Common myeloid progenitor, CD34-positive (primary cell): ENCODE measurements at places on chromosomes 4 and X.
A peak's percentile ranks its signal among the peaks of the same experiment; 100 is the strongest.

- no peaks in the 10 kb centered on the region for H3K4me1 ChIP-seq
- no peaks in the 10 kb centered on the region for H3K36me3 ChIP-seq
- DNase-seq: no peak
- H3K27me3 ChIP-seq: no peaks in the 10 kb centered on the region
- H3K4me3 ChIP-seq: no peak overlapping the region
These were observed 8.1 kb upstream of the SMS start for GRCh38 chrX:21932292-21933002.

- no peaks in the 10 kb centered on the region for H3K36me3 ChIP-seq
- no peaks in the 10 kb centered on the region for H3K4me1 ChIP-seq
- H3K27me3 ChIP-seq: no peaks in the 10 kb centered on the region
- no peak overlapping the region for H3K27ac ChIP-seq
- H3K4me3 ChIP-seq: no peak overlapping the region
These were observed 173.0 kb downstream of the SPCS3 start for GRCh38 chr4:176492646-176493302.

DNA sequence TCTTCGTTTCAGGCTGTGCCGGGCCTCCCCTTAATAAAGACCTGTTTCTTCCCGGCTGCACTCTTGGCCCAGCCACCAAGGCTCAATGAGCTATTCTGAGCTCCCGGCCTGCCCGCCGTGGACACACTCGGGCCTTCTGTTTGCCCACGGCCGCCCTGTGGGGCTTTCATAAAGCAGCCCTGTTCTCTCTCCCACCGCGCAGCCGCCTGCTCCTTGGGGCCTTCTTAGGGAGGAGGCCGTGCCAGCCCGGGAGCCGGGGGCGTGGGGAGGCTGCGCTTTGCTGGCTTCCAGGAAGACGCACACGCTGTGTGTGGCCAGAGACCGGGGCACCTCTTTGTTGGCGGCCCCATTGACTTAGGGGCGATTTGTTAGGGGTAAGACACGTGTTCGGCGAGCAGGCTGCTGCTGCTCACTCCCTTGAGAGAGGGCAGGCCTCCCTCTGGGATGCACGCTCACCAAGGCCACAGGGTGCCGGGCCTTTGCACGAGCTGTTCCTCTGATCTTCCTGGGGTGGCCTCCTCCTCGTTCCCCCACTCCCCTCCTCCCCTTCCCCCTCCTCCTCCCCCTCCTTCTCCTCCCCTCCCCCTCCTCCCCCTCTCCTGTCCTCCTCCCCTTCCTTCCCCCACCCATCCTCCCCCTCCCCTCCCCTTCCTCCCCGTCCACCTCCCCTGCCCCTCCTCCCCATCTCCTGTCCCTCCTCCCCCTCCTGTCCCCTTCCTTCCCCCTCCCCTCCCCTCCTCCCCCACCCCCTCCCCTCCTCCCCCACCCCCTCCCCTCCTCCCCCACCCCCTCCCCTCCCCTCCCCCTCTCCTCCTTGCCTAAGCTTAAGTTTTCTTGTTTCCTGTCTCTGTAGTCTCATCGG lies 11.3 kb downstream of the BLOC1S4 start:
- no peaks in the 10 kb centered on the region for H3K4me1 ChIP-seq
- peaks cover 2% of the 10 kb centered on the region for H3K27me3 ChIP-seq
- DNase-seq: no peak

GRCh38 chrX:152658302-152658701 lies 20.6 kb downstream of the GABRQ start:
- H3K4me1 ChIP-seq: no peaks in the 10 kb centered on the region
- DNase-seq: no peak
- H3K36me3 ChIP-seq: no peaks in the 10 kb centered on the region
- H3K27me3 ChIP-seq: no peaks in the 10 kb centered on the region

- no peak overlapping the region for H3K4me3 ChIP-seq
- no peak overlapping the region for H3K27ac ChIP-seq
- H3K4me1 ChIP-seq: no peaks in the 10 kb centered on the region
- peaks cover 4% of the 10 kb centered on the region for H3K27me3 ChIP-seq
- no peak for DNase-seq
These were observed 82.1 kb downstream of the PPP2R2C start for GRCh38 chr4:6390356-6390755.

- no peak overlapping the region for H3K27ac ChIP-seq
- no peaks in the 10 kb centered on the region for H3K27me3 ChIP-seq
- DNase-seq: peak; percentile 28
- H3K4me3 ChIP-seq: no peak overlapping the region
- H3K36me3 ChIP-seq: no peaks in the 10 kb centered on the region
These were observed 7.8 kb upstream of the TMEM144 start for GRCh38 chr4:158202481-158202880.

DNA sequence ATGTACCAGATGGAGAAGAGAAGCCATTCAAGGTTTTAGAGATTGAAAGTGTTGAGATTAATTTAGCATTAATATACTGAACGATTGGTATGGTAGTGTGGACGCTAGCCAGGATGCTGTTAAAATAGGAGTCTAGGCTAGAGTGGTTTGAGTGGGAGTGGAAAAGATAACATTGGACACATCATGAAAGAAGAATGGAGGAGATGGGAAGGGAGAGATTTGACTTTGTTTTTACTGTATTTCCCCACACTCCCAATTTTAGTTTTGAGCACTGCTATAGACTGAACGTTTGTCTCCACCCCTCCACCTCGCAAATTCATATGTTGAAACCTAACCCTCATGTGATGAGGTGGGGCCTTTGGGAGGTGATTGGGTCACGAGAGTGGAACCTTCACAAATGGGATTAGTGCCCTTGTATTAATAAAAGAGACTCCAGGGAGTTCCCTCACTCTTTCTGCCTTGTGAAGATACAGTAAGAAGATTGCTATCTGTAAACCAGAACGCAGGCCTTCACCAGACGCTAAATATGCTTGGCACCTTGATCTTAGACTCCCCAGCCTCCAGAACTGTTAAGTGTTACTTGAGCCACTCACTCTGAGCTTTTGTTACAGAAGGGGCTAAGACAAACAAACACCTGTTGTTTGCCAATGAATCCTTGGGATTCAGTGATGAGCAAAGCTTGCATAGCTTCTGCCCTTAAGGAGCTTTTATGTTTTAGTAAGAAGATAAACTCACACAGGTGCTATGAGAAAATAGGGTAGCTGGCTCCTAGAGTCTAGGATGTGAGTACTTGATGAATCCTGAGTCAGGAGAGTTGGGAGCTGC lies 25.8 kb downstream of the USP9X start:
- peaks cover 12% of the 10 kb centered on the region for H3K27me3 ChIP-seq

GRCh38 chr4:33184657-33185290 lies 2464.6 kb downstream of the PCDH7 start:
- no peaks in the 10 kb centered on the region for H3K36me3 ChIP-seq
- peaks cover 9% of the 10 kb centered on the region for H3K4me1 ChIP-seq
- H3K27me3 ChIP-seq: no peaks in the 10 kb centered on the region
- no peak overlapping the region for H3K4me3 ChIP-seq
- H3K27ac ChIP-seq: no peak overlapping the region
- DNase-seq: no peak

DNA sequence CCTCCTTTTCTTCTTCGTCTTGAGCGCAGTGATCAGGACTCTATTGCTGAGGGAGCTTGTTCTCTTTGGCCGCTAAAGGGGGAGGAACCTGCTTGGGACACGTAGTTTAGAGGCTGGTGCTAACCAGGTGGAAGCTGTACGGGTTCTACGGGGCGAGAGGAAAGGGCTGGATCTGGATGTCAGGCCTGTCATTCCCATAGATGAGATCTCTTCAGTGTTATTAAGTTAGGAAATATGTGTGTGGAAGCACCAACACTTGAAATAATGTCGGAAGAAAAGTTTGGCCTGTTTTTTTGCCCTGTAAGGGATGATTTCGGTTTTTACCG lies 643 bp downstream of the SRP72 start:
- H3K4me1 ChIP-seq: peaks cover 17% of the 10 kb centered on the region
- peak overlapping the region; percentile 90 for H3K27ac ChIP-seq
- H3K27me3 ChIP-seq: no peaks in the 10 kb centered on the region
- peak overlapping the region; percentile 99 for H3K4me3 ChIP-seq

DNA sequence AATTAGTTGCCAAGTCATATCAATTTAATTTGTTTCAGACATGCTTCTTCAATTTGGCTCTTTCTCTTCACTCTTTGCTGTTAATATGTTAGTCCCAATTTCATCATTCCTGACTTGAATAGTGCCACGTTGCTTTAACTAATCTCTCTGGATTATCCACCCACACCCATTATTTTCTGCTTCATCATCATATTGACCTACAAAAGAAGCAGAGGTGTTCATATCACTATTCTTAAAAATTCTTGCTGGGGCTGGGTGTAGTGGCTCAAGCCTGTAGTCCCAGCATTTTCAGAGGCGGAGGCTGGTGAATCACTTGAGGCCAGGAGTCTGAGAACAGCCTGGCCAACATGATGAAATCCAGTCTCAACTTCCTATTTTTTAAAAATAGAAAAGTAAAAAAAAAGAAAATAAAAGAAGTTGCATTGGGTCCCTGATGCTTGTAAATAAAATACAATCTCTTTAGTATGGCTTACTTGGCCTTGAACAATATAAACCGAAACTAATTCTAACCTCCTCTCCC lies 65.7 kb upstream of the KCNIP4 start:
- no peaks in the 10 kb centered on the region for H3K4me1 ChIP-seq
- DNase-seq: no peak
- H3K36me3 ChIP-seq: no peaks in the 10 kb centered on the region
- H3K27me3 ChIP-seq: no peaks in the 10 kb centered on the region
- no peak overlapping the region for H3K27ac ChIP-seq

DNA sequence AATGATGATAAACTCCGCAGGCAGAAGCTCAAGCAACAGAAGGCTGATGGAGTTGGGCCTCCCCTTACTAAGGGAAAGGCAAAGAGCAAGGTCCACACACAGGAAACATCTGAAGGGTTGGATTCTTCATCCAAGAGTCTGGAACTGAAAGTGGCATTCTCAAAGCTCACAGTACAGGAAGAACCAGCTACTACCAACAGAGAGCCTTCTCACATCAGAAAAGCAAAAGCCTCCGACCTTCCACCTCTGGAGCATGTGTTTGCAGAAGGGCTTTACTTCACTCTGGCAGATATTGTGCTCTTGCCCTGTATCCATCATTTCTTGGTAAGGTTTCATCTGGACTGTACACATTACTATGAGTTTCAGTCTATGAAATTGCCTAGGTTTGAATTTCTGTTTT lies 10.6 kb downstream of the GSTCD start:
- no peak overlapping the region for H3K27ac ChIP-seq
- H3K4me1 ChIP-seq: peaks cover 7% of the 10 kb centered on the region
- H3K27me3 ChIP-seq: no peaks in the 10 kb centered on the region
- DNase-seq: no peak
- no peak overlapping the region for H3K4me3 ChIP-seq
- H3K36me3 ChIP-seq: peaks cover 7% of the 10 kb centered on the region

DNA sequence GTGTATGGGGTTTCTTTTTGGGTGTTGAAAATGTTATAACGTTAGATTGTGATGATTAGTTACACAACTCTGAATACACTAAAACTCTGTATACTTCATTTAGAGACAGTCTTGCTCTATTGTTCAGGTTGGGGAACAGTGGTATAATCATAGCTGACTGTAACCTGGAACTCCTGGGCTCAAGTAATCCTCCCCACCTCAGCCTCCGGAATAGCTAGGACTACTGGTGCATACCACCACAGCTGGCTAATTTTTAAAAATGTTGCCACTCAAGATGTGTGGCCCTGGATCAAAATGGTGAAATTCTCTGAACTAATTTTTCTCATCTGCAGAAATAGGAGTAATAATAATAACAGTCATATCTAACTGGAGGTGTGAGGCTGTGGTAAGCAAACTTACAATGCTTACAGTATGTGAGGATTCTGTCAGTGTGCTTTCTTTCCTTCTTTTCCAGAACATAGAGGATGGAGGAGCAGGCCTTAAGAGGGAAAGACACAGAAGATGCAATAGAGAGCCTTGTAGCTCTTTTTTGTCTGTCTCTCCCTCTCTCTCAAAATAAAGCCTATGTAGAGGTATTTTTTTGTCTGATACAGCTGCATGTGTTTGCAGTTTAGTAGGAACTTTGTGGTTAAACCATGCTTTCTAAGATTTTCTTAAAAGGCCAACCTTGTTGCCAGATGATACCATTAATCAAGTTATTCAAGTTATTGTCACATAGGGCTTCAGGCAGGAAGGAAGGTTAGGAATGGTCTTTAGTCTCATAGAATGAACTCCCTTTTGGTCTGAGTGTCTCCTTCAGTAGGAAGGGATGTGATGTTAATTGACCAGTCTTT lies 7.5 kb downstream of the ADD1 start:
- H3K27ac ChIP-seq: no peak overlapping the region
- H3K4me1 ChIP-seq: peaks cover 10% of the 10 kb centered on the region

GRCh38 chr4:139709660-139710059 lies 44.0 kb downstream of the MGST2 start:
- H3K36me3 ChIP-seq: peaks cover 31% of the 10 kb centered on the region
- H3K4me1 ChIP-seq: no peaks in the 10 kb centered on the region
- H3K4me3 ChIP-seq: no peak overlapping the region
- no peak overlapping the region for H3K27ac ChIP-seq
- H3K27me3 ChIP-seq: no peaks in the 10 kb centered on the region

DNA sequence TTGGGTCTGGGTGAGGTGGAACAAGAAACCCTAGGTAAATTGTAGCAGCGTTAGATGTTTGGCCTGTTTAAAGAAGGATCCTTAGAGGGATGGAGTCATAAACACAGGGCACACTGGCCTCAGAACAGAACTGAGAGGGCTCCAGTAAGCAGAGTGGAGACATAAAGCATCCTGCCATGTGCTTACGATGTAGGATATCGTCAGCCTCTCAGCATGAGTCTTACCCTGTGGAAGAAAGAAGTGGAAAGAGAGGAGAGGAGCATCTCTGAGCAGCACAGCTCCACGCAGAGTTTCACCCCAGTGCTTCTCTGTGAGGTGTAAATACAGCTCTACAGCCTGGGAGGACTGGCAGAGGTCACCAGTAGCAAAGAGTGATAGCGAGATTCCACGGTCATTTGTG lies 27.8 kb upstream of the SORBS2 start:
- H3K27me3 ChIP-seq: no peaks in the 10 kb centered on the region
- H3K4me1 ChIP-seq: no peaks in the 10 kb centered on the region
- H3K4me3 ChIP-seq: no peak overlapping the region
- H3K27ac ChIP-seq: no peak overlapping the region
- DNase-seq: no peak
- no peaks in the 10 kb centered on the region for H3K36me3 ChIP-seq

DNA sequence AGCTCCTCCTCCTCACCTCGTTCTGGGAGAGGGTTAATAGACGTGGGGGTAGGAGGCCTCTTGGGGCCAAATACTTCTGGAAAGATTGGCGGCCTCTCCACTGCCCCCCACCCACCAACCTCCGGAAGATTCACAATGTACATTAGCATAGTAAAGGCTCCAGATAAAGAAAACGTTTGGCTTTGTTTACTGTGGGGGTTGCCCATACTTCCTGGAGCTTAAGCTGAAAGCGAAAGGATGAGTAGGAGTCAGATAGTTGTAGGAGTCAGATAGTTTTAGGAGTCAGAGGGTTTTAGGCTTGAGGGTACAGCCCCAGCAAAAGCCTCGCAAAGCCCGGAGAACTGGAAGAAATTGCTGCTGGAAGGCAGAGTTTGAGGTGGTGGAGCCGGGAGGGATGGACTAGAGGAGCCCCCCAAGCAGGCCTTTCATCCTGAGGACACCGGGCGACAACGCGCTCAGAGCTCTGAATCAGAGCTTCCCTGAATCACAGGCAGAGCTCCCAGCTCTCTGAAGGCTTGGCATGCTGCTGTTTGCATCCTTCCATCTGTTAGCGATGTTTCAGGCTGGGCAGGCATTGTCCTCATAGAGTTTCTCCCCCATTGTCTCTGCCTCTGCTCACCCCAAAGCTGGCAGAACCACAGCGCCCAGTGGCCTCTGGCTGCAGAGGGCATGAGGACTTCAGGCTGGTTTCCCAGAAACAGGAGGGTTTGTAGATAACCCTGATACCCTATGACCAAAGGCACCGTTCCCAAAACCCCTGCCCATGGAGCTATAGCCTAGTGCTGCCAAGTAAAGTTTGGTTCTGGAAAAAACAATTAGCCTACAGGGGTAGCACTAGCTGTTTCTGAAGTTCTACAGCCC lies 280.7 kb downstream of the BCOR start:
- H3K27ac ChIP-seq: no peak overlapping the region
- H3K36me3 ChIP-seq: no peaks in the 10 kb centered on the region
- H3K4me1 ChIP-seq: no peaks in the 10 kb centered on the region
- DNase-seq: no peak
- no peaks in the 10 kb centered on the region for H3K27me3 ChIP-seq
